ENCODE measurements at places on chromosomes 7 and 10. TPM values are rescaled to one million over a fixed set of nuclear protein-coding genes. Genes with fewer than 3 reads are reported as not detected.

SLC26A3 gene
- 0.36 TPM for total RNA-seq

LRRC17 gene
- 0.39 TPM for total RNA-seq

ACTL6B gene
- not detected for total RNA-seq

UCMA gene
- not detected for total RNA-seq

DNA sequence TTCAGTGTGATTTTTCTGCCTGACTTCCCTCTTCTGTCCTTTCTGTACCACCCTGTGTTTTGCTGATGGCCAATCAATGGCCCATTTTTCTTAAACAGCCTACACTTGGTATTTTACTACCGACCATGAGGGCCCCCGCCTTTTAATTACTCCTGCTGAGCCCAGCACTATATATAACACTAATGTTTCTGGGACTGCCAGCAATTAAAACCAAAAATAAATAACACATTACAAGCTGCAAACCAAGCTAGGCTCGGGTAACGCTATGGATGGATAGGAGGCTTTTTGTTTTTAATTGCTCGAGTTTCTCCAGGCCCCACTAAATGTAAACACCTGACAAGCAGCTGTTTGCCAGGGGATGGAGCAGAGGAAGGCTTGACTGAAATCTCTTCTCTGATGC lies 915.4 kb upstream of the AUTS2 start:
- no peaks in the 10 kb centered on the region for H3K4me1 ChIP-seq
- no peaks in the 10 kb centered on the region for H3K27me3 ChIP-seq
- H3K27ac ChIP-seq = no peak overlapping the region
- H3K36me3 ChIP-seq = no peaks in the 10 kb centered on the region
- no peak overlapping the region for H3K4me3 ChIP-seq
- no peak for DNase-seq

DNA sequence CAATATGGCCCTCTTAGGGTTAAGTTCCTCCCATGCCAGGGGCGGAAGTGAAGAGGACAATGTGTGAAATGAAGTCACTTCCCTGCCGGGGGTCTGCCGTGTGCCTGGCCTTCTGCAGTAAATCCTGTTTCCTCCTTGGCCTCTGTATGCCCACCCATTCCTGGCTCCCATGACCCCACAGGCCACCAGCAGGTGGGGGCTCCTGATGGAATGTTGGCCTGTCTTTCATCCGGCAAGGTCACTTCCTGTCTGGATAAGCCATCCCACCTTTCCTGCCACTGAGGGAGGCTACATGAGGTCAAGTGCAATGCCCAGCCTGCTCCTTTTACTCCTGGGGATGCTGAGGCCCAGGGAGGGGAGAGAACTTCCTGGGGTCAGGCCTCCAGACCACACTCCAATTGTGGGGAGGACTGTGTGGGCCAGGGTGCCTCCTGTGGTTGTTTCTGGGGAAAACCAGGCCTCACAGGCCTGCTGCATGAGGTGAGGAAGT lies 22.3 kb downstream of the PALD1 start:
- no peak overlapping the region for H3K27ac ChIP-seq
- no peaks in the 10 kb centered on the region for H3K36me3 ChIP-seq
- H3K27me3 ChIP-seq = no peaks in the 10 kb centered on the region
- no peak for DNase-seq

GRCh38 chr10:72334825-72335393 lies 19.8 kb downstream of the DNAJB12 start:
- H3K36me3 ChIP-seq = peaks cover 3% of the 10 kb centered on the region
- no peak overlapping the region for H3K4me3 ChIP-seq
- DNase-seq = no peak
- no peaks in the 10 kb centered on the region for H3K27me3 ChIP-seq
- H3K4me1 ChIP-seq = peaks cover 44% of the 10 kb centered on the region

DNA sequence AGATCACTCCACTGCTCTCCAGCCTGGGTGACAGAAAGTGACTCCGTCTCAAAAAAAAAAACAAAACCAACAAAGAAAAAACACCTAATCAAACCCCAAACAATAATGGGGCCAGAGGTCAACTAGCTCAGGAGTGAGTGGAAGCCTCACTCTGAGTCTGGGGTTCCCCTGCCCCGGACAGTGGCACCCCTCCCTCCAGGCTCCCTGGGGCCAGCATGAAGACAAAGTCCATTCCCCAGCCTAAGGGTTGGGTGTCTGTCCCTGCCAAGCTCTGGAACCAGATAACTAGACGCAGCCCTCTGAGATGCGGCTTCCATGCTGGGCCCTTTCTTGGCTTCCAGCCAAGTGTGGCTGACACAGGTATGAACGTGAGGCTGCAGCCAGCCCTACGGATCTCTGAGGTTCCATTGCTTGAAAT lies 1.7 kb upstream of the FUOM start:
- no peak overlapping the region for H3K27ac ChIP-seq
- H3K36me3 ChIP-seq = no peaks in the 10 kb centered on the region
- H3K4me1 ChIP-seq = no peaks in the 10 kb centered on the region
- no peak for DNase-seq

- H3K27me3 ChIP-seq = no peaks in the 10 kb centered on the region
- H3K27ac ChIP-seq = no peak overlapping the region
- H3K36me3 ChIP-seq = peaks cover 16% of the 10 kb centered on the region
- no peaks in the 10 kb centered on the region for H3K4me1 ChIP-seq
- no peak overlapping the region for H3K4me3 ChIP-seq
Measured at GRCh38 chr10:21744223-21744622, 210.2 kb downstream of the MLLT10 start.

- H3K4me3 ChIP-seq = no peak overlapping the region
- no peaks in the 10 kb centered on the region for H3K27me3 ChIP-seq
- H3K27ac ChIP-seq = peak overlapping the region; percentile 75
- DNase-seq = no peak
Measured at GRCh38 chr7:79272066-79272669, 181.3 kb downstream of the MAGI2 start.

DNA sequence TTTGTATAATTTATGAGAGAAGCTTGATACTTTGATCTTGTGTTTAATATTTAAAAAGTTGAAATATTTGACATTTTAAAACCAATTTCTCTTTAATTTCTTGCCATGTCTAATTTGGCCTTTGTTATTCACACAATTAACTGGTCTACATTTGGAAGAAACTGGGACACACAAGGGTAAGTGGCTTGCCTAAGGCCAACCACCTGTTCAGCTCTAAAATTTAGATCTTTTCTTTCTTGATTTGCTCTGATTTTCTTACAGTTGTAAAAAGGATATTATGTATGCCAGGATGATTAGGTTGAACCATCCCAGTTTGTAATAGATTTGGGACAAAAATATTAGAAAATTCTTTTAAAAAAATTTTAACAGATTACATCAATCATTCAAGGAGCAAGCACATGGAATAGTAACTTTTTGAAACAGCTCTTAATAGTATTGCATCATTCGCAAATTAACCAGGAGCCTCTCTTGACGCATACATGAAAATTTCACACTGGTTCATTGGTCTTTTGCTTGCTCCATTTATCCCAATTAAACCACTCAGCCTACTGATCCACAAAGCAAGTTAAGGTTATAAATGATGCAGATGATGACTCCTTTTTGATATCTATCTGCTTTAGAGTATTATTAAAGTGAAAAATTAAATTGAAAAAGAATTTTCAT lies 222.4 kb upstream of the SLC26A5 start:
- no peak overlapping the region for H3K4me3 ChIP-seq
- no peak overlapping the region for H3K27ac ChIP-seq
- H3K27me3 ChIP-seq = no peaks in the 10 kb centered on the region
- no peaks in the 10 kb centered on the region for H3K36me3 ChIP-seq
- DNase-seq = no peak

DNA sequence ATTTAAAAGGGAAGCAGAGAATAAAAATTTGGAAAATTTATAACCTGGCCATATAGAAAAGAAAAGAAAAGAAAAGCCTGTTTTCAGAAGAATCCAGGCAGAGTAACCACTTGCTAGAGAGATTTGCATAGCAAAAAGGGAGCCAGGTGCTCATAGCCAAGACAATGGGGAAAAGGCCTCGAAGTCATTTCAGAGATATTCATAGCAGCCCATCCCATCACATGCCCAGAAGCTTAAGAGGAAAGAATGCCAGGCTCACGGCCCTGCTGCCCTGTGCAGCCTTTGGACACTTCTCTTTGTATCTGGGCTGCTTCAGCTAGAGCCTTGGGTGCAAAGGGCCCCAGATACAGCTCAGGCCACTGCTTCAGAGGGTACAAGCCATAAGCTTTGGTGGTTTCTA lies 159.8 kb downstream of the CCDC7 start:
- no peaks in the 10 kb centered on the region for H3K36me3 ChIP-seq
- DNase-seq = no peak
- H3K27ac ChIP-seq = no peak overlapping the region
- H3K4me3 ChIP-seq = no peak overlapping the region
- no peaks in the 10 kb centered on the region for H3K27me3 ChIP-seq

GRCh38 chr7:106744563-106745091 lies 83.7 kb upstream of the CCDC71L start:
- no peaks in the 10 kb centered on the region for H3K4me1 ChIP-seq
- H3K27me3 ChIP-seq = no peaks in the 10 kb centered on the region
- no peak overlapping the region for H3K27ac ChIP-seq
- no peak overlapping the region for H3K4me3 ChIP-seq

Measured in Panc1 (cell line).